Vagina (tissue), 2 donors: ENCODE measurements at places on chromosomes 11 and 22.

GRCh38 chr11:61533401-61533800 is 24.9 kb downstream of the LRRC10B start:
- DNase-seq: no peak

GRCh38 chr11:17760102-17761029 is 25.8 kb downstream of the KCNC1 start:
- DNase-seq: no peak

- DNase-seq: no peak
These were observed 51.2 kb upstream of the SLC22A12 start for GRCh38 chr11:64539711-64540427.

DNA sequence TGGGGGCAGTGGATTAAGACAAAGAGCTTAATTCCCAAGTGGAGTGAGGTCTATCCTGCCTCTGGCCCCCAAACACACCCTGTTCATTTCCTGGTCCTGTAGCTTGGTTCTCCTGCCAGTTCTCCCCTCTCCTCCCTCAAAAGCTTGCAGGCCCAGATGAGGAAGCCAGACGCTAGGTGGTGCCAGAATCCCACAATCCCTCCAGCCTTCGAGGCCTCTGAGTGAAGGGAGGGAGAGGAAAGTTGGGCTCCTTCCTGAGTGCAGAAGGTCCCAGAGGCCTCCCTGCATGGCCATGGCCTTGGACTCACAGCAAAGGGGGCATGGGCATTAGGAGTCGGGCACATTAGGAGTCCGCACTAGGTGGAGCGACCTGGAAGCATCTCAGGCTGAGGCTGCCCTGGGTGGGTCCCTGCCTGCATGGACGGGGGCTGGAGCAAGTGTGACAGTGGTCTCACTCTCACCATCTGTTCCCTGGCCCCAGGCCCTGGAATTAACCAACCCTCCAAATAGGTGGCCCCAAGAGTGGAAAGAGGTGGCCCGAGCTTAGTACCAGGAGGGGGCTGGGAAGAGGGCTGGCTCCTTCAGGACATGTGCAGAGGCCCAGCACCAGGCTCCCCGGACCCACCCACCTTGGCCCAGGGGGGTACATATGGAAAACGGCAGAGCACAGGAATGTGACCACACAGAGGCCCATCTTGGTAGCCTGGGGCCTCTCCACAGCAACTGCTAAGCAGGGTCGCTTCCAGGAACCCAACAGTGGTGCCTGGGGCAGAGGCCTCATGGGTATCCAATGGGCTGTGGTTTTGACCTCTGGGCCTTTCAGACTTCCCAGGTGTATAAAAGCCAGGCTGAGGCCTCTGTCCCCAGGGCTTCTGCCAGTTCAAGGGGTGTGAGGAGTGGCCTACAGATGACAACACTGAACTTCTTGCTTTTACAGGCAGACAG is 5.2 kb downstream of the FXYD2 start:
- no peak for DNase-seq

- no peak for DNase-seq
These were observed 454.5 kb upstream of the API5 start for GRCh38 chr11:42857344-42857743.

GRCh38 chr11:118615282-118615975 is 8.0 kb downstream of the PHLDB1 start:
- DNase-seq: no peak

DNA sequence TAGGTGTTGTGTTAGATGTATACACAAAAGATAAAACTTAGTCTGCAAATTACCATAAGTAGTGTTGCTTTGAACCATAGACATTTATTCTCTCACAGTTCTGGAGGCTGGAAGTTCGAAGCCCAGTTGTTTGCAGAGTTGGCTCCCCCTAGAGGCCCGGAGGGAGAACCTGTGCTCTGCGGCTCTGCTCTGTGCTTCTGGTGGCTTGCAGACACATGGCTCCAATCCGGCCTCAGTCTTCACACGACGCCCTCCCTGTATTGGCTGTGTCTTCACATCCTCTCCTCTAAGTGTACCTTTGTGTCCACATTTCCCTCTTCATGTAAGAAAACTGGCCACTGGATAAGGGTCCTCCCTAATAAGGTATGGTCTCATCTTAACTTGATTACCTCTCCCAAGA is 128.4 kb downstream of the OPCML start:
- no peak for DNase-seq

DNA sequence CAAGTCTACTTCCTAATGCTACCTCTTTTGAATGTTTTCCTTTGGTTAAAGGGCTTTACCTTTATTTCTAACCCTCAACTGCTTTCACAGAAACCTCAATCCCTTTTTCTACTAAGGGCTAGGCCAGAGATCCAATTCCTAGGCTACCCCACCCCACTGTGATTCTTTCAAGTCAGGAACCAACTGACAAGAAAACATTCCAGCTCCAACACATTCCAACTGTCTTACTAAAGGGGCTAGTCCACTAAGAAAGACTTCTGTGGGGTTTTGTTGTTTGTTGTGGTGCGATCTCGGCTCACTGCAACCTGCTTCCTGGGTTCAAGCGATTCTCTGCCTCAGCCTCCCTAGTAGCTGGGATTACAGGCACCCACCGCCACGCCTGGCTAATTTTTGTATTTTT is 151.3 kb downstream of the APOL5 start:
- no peak for DNase-seq

DNA sequence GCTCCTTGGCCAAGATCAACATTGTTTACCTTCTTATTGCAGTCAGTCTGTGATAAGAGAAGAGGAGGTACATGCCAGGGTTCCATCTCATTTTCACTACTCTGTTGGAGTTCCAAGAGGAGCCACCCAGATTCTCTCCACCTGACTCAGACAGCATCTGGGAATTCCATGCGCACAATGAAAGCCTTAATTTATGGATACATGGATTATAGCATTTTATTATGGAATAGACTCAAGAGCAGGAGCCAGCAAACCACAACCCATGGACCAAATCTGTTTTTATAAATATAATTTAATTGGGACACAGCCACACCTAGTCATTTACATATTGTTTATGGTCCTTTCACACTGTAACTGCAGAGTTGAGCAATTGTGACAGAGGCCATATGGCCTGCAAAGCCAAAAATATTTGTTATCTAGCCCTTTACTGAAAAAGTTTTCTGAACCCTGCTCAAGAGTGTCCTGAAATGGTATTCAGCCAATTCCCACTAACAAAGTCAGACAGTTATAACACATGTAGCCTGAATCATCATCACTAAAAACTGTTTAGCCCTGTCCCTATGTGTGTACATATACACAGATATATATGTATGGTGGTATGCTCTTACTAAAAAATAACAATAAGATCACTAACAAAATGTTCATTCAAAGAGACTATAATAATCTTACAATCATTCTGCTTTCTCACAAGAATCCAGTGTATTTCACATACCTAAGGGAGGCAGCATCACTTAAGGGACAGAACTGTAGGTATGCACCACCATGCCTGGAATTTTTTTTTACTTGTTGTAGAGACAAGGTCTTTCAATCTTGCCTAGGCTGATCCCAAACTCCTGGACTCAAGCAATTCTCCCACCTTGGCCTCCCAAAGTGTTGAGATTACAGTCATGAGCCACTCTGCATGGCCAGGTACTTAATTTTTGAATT is 104.5 kb upstream of the TEAD1 start:
- no peak for DNase-seq

GRCh38 chr11:122424636-122425035 is 230.9 kb upstream of the UBASH3B start:
- no peak for DNase-seq

DNA sequence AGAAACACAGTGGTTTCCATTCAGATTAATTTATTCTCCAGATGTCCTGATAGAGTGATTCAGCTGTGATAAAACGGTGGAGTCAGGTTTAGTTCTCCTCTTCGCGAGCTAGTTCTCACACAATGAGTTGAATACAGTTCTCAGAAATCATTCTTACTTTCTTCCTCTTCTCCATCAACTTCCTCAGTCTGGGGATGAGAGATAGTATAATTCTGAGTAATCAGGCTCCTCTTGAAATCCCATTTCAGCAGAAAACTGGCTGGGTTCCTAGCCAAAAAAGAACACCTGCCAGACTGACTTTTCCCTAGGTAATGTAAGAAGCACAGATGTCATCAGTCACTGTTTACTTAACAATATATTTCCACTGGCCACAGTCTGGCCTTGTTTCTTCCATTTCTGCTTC is 76.7 kb downstream of the SVIP start:
- no peak for DNase-seq

DNA sequence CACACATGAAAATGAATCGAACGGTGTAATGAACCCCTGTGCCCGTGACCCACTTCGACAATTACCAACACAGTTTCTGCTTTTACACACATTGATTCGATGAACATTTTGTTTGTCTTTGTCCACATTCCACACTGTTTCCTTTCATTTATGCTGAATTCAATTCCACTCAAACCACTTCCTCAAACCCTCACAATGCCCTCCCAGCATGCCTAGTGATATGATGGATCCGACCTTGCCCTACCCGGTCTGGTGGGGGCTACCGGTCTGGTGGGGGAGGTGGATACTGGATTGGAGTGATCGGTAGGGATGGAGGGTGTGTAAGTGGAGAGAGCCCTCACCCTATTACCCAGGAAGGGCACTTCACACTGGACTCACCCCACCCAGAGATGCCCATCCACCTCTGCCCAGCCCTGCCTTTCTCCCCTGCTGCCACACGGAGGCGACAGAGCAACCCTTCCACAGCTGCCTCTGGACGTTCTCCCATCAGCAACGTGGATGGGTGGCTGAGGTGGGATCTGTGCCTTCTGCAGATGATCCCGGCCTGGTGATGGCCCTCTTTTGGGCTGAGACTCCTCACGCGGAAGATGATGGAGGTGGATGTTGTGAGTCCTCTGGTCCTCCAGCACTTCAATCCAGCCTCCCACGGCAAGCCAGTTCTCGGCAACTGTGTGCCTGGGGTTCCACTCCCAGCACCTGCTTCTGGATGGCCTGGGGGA is 33.0 kb upstream of the P2RY2 start:
- no peak for DNase-seq

DNA sequence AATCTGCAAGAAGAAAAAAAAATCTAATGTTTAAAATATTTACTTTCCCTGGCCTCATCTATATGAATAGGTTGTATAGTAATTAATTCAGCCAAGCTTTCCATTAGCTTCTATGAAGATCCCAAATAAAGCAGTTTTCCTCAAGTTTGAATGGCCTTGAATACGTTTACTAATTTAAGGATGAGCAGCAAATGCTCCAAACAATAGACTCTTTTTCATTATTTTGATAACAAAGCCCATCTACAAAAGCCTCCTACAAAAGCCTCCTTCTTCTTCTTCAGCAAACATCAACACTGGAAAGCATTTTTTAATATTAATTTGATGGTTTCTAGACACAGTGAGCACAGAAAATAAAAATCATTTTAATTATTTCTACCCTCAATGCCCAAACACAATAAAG is 1130.3 kb upstream of the CNTN5 start:
- no peak for DNase-seq

DNA sequence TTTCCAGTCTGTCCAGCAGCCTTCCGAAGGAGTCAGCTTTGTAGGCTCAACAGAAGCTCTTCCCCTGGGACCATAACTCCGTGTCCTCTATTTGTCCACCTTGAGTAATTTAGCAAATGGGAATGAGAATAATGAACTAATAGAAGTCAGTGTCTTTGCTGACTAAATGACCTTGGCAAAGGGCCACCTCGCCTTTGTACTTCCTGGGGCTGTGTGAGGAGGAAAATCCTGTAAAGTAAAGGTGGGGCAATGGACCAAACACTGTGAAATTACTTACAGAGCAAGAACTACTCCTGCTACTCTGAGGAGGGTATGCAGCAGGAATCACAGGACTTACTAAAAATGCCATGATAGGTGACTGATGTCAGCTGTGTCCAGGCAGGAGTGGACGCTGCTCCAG is 36.2 kb upstream of the CSNK2A3 start:
- no peak for DNase-seq

GRCh38 chr22:38249803-38250642 is 22.8 kb downstream of the TMEM184B start:
- no peak for DNase-seq

DNA sequence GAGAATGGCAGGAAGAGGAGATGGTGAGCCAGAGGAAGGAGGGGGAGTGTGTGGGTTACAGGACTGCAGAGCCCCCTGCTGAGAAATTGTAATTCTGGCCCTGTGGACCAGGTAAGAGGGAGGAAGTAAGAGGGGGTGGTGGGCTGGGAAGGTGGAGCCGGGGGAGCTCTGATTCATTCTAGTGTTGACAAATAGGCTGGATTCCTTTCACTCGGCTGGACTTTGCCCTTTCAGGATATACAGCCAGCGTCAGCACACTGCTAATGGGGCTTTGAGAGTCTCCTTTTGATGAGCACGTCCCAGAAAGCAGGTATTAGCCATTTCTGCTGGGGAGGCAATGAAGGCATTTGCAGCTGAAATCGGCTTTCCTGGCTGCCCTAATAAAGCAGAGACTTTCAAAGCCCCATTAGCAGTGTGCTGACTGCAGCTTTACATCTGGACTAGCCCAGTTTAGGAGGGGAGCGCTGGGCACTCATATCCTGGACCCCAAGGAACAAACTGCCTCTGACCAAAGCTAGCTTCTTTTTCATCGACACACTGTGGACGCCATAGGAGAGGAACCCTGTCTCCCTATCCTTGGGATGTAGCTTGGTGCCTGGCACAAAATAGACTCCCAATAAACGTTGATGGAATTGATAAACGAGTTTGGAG is 44.8 kb upstream of the CADM1 start:
- no peak for DNase-seq

DNA sequence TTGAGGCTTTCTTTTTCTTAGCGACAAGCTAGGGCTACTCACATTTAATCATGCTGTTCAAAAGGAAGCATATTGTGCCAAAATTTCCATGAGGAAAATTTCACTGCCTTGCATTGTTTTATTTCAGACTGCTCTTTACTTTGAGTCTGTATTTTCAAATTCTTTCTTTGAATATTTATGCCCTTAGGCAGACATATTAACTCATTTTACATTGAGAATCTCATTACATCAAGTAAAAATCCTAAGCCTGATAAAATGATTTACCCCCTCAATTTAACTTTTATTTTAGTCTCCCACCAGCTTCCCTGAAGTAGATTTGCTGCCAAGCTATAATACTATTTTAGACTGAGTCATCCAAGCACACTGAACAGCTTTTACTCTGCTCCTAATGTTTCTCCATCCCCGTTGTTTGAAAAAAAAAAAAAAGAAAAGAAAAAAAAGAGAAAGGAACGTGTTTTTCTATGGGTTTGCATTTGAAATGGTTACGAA is 189.3 kb upstream of the MTMR2 start:
- no peak for DNase-seq

GRCh38 chr11:94933223-94934130 is 39.9 kb downstream of the CWC15 start:
- DNase-seq: no peak

- DNase-seq: no peak
These were observed 113.6 kb downstream of the SIK3 start for GRCh38 chr11:116984589-116984988.

DNA sequence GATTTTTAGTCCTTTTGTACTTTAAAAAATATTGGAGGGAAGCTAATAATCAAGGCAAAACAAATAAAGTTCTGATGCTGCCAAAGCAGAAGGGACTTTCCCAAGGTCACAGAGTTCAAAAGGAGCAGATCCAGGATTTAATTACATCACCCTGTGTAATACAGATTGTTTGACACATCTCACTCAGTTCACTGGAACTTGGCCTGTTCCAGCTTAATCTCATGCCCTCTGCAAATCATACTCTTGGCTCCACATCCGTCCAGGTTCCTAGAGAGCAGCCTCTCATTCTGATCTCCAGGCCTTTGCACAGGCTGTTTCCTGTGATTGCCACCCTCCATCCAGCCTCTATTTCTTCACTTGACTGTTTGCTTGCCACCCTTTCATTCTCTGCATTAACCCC is 151.7 kb downstream of the SPON1 start:
- DNase-seq: no peak

GRCh38 chr22:33357981-33358399 is 299.8 kb upstream of the SYN3 start:
- DNase-seq: no peak

- DNase-seq: no peak
These were observed 348.9 kb downstream of the NELL1 start for GRCh38 chr11:21018248-21018647.
